Sigmoid colon (tissue), 7 donors: ENCODE measurements at places on chromosomes 7 and 10. TPM values are rescaled to one million over a fixed set of nuclear protein-coding genes. Genes with fewer than 3 reads are reported as not detected.

DNA sequence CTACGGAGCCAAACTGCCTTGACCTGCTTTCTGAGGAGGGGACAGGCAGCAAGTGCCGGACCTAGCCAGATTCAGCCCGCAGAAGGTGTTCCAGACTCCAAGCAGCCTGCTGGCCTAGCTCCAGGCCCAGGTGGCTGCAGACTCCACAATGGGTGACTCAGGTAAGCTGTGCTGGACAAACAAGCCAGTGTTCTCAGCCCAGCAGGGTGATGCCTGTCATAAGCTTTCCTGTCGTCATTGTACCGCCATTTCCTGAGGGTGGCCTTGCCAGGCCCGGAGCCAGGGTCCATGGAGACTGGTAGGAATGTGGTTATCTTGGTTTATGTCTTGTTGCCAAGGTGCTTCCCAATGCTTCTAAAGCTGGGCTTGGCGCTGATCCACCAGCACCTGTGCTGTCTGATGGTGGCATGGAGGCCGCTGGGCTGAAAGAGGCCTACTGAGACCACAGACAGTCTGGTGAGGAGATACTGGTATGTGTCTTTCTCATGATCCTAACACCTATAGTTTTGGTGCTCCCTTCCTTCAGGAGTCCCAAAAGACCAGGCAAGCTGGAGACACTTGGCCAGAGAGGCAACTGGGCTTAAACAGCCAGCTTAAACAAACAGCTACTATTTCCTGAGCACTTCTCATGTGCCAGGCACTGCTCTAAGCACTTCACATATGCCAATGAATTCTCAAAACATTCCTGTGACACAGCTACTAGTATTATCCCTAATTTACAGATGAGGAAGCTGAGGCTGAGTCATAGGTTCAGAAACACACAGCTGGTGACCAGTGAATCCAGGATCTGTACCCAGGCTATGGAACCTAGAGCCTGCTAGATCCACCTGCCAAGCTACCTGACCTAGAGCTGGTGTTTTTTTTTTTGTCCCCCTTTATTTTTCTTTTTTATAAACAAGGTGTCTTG, 42.0 kb downstream of the ZC3HC1 start:
- DNase-seq = no peak

DNA sequence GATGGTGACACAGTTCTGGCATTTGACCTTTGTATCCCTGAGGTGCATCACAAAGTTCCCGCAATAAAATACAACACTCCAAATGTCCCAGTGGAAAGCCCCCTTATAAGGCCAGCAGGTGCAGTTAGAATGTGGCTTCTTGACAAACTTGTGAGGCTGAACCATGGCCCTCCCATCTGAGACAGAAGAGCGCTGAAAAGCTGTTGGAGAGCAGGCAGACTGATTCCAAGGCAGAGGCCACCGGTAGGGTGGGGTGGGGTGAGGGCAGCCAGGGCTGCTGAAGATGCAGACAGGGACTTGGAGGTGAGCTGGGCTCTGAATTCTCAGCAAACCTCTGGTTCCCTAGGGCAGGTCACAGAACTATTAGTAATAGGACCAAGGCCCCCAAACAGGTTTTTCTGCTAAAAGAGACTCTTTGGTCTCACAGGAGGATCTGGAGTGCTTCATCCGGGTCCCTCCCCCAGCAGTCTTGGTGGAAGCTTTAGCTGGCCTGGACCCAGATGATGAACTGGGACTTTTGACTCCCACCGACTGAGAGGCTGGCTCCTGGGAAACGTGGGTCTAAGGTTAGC, 15.6 kb upstream of the CHST3 start:
- no peak for DNase-seq

DNA sequence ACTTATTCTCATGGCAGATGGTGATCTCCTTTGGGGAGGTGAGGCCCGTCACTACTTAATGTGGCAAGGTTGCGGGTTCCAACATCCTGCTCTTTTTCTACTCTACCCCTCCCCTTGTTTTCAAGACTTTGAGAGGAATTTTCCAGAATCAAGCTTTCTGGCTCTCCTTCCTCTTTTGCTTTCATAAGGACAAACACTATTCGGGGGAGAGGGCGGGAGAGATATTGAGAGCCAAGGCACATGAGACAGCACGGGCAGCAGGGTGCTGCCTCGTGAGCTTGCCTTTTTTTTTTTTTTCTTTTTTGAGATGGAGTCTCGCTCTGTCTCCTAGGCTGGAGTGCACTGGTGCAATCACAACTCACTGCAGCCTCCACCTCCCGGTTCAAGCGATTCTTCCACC, 6.9 kb upstream of the PFKFB3 start:
- peak; percentile 83 for DNase-seq

DNA sequence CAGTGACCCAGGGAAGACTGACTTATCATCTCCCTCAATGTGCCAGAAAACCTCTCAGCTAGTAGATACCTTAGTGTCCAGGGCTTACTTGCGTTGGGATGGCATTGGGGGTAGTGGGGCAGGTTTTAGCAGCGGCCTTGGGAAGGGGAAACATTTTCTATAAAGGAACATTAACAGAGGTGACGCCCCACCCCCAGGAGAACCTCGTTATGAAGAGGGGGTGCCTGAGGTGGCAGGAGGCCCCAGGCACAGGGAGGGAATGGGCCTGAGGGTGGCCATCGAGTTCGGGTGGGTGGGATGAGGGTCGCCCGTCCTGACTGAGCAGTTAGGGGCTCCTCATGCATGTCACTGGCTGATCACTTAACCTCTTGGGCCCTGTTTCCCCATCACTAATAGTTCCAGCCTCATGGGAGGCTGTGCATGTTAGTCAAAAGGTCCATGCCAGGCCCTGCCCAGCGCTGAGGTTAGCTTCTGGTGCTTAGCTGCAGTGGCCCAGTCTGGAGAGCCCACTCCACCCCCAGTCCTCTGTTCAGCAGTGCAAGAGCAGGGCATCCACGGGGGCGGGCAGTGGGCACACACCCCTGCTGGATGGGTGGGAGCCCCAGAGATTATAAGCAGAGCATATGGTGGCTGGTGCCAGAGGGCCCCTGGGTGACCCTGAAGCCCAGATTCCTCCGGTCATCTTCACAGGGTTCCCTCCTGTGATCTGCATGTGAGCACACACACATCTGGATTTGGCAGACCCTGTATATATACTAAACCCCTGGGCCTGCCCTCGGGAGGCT, 27.0 kb downstream of the UNC5B start:
- DNase-seq = no peak

GRCh38 chr7:82286798-82287140, 156.8 kb downstream of the CACNA2D1 start:
- no peak for DNase-seq

- DNase-seq = no peak
Measured at GRCh38 chr7:112116894-112117293, 89.3 kb downstream of the DOCK4 start.

The BHLHA15 gene
- polyA plus RNA-seq = 1.4 TPM

The PRF1 gene
- polyA plus RNA-seq = 5.0 TPM
